ENCODE measurements at places on chromosomes 3 and 15.

DNA sequence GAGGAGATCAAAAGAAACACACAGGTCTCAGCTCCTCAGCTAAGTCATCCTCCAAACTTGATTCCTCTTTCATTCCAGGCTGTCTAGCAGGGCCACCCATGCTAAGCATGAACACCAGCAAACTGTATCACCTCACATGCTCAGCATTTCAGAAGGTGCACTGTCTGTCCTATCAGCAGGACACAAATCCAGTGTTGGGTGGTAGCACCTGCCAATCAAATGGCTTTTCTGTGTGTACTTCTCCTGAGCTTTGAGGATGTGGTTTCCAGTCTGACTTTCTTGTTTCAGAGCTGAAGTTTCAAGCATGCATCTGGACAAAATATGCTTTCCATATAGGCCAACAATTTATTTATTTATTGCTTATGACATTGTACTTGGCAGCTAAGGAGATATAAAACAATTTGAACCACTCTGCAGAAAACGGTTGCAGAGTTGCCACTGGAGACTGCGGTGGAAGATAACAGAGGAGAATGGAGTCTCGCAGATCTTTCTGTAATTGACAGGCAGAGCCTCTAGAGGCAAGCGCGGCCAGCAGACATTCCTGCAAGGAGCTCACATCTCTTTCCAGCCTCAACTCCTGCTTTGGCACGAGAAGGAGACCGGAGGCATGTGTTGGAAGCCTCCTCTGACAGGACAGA, 167.1 kb upstream of the WNT5A start:
- no peak for DNase-seq

- DNase-seq = no peak
Measured at GRCh38 chr3:131501949-131502348, 822 bp downstream of the MRPL3 start.

GRCh38 chr15:89361451-89362202, 27.0 kb upstream of the POLG start:
- DNase-seq = peak; percentile 49

DNA sequence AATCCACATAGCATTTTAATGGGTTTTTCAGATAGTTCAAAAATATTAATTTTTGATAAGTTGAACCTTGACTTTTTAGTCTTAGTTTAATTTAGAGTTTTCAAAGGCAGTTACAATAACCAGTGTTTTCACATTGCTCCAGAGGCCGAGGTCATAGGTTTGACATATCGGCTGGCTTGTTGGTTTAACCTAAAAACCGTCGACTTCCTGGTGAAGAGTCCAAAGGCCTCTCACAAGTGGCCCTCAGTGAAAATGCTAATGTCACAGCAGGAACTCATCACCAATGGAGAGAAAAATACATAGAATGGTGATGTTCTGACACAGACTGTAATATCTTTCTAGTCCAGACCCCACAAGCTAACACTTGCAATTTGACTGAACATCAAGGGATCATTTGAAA, 642.3 kb downstream of the PLOD2 start:
- no peak for DNase-seq

DNA sequence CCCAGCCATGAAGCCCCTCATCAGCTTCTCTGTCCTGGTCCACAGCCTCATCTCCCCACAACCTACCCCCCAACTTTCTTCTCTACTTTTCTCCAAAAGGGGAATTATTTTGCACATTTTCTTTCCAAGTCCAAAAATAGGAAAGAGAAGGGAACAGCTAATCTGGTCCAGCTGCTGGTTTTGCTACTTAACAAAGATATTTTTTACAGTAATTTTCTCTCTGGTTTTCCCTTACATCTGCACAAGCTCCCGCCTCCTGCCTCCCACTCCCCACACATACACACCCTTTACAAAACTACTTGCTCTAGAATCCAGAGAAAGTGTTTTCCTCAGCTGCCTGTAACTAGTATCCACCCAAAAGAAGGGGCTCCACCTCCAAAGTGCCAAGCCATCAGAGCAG, 177.2 kb downstream of the POLR2M start:
- no peak for DNase-seq

- DNase-seq = no peak
Measured at GRCh38 chr3:115915061-115915460, 291.8 kb downstream of the GAP43 start.

GRCh38 chr15:84791763-84792162, 25.4 kb upstream of the ALPK3 start:
- no peak for DNase-seq

DNA sequence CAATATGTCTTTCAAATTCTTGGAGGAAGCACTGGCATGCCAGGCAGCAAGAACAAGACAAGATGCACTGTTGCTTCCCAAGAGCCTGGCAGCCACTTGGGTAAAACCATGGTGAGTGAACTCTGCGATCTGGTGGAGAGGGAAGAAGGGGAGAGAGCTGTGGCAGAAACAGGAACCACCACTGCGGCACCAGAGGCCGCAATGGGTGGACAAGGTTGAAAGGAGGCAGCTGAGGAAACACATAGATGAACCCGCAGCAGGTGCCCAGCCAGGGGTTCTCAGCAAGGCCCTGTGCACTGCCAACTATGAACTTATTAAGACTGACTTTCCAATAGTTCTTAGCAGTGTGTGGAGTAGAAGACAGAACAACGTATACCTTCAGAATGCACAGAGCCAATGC, 48.2 kb upstream of the CCDC54 start:
- no peak for DNase-seq

DNA sequence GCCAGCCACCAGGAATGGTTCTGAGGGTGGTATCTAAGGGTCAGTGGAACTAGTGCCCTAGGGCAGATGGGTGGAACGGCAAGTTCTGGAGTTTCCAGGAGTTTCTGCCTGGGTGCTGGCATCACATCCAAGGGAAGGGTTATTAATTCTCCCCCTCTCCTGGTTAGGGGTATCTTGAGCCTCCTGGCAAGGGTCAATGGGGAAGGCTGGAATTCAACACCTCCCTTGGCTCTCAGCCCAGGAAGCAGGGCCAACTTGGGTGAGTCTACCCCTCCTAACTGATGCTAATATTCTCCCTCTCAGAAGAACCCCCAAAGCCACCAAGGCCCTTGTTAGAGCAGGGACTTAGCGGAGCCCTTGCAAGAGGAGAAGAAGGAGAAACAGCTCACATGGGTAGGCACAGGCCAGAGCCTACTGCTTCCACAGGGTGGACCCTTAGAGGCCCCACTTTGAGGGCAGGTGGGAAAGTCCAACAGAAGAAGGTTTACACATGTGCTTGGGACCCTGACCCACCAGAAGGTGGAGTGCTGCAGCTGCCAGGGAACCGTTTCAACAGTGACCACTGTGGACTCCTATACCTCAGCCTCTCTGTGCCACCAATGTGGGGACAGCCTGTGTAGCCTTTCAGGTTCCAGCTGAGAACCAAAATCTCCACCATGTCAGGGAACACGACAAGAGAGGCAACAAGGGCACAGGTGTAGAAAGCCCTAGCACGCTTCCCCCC, 3.3 kb downstream of the TMEM115 start:
- no peak for DNase-seq

All from activated T-helper 2 cell treated with anti-CD3 and anti-CD28 coated beads, Interferon-gamma antibody, Interleukin-2, Interleukin-4, amounts not matched to agents 10 μg/mL and 5 μg/mL and 100 μg/mL, durations not matched to agents 14 hours and 24 hours and 36 hours (primary cell).